ENCODE measurements at places on chromosomes 16 and 17.

DNA sequence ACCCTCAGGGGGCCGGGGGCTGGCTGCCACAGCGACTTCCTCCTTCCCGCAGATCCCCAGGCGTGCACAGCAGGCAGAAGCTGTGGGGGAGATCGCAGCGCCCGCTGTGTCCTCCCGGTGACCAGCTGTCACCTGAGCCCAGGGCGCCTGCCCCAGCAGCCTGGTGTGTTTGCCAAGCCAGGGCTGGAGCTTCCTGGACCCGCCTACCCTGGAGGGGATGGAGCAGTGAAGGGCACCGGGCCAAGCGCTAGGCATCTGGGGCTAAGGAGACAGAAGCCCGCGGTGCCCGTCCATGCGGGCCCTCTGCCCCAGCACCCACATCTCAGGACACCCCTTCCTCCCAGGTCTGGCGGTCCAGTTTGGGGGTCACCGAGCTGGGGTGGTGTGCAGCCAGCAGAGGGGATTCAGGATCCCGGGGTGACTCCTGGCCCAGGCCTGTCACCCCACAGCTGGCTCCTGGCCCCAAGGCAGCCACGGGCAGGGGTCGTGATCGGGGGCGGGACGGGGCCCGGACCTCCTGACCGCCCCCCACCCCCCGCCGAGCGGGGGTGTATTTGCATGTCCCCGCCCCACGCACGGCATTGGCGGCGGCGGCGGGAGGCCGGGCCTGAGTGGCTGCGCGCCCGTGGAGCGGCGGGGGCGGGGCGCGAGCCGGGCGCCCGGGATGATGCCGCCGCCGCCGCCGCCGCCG, at the start of gene RAB26:
Gene RAB26 (plus strand): TSS at position 645 of the 691 bp plus-strand sequence. CDS start 159 bp downstream, outside the sequence.
- peak; percentile 35 for DNase-seq

DNA sequence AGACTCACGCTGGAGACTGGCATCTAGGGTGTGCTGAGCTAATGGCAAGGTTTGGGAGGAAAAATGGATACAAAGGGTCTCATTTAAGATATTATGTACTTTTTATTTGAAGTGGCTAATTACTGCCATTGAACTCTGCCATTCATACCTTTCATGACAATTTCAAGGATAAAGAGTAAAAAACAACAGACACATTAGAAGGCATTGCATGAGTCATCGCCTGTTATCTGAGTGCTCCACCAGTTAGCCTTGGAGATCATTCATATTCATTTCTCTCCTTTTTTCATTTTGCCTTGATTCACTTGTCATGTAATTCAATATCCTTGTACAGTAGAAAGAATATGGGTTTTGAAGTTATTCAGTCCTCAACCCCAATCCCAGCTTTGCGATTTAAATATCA, 109.5 kb downstream of the CDH8 start:
- DNase-seq: no peak

GRCh38 chr17:8857919-8858318, 9.6 kb downstream of the PIK3R6 start:
- DNase-seq: no peak

DNA sequence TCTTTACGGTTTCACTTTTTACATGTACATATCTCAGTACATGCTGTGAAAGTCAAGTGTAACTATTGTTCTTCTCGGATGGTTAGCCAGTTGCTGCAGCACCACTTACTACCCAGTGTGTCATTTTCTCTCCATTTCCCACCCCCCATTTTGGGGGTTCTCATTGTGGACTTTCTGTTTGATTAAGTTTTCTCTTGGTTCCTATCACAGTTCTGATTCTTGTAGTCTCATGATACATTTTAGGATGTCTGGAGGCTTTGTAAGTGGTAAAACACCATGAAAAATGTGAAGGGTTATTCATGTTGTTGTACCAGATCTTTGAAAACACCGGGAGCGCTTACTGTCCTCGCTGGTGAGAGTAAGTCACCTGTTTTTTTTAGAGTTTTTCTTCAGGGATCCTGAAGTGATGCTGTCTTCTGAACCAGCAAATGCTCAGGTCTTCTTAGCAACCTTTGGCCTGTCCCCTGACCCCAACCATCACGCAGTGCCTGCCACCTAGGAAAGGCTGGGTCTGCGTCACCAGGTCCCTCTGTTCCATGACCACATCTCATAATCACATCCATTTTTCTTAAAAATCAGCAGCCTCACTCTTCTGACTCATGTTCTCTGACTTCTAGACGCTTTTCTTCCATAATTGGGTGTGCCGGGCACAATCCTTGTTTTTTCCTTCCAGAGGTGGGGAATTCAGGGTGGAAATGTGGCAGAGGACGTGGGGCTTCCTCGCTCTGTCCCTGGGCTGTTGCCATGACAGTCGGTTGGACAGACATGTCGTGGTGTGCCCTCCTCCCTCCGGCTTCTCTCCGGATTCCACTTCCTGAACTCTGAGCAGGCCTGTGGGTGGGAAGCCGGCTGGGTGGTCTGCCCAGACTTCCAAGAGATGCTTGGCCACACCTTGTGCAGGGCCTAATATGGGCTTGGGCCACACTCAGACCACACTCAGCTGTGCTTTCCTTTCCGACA, 102.6 kb downstream of the NTN1 start:
- DNase-seq: no peak

DNA sequence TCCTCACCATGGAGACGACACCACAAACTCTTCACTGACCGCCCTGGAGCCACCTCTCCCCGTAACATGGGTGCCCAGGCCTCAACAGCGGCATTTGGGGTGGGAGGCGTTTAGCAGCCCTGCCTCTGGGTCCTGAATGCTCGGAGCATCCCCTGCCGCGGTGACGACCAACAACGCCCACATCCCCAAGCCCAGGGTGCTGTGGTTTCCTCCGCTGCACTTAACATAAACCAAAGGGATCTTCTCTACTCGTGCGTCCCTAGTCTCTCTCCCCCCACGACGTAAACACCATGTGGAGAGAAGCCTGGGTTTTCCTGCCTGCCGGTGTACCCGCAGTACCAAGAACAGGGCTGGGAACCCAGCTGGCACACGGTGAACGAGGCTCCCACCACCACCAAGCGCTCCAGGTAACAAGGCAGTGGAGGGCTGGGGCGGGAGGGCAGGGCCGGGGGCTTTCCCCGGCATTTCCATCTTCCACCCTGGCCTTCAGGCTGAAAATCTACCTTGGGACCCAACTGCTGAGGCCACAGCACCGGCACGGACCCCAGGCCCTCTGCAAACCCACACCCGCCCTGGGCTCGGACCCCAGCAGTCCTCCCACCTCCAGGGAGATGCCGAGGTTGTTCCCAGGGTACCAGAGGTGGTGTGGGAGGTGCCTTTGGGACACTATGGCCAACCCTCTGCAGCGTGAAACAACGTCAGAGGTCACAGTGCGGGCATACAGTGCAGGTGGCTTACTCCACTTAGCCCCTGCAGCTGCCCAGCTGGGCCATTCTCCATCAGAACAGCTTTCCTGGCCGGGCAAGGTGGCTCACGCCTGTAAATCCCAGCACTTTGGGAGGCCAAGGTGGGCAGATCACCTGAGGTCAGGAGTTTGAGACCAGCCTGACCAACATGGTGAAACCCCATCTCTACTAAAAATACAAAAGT, 54.3 kb downstream of the TIMM22 start:
- no peak for DNase-seq

DNA sequence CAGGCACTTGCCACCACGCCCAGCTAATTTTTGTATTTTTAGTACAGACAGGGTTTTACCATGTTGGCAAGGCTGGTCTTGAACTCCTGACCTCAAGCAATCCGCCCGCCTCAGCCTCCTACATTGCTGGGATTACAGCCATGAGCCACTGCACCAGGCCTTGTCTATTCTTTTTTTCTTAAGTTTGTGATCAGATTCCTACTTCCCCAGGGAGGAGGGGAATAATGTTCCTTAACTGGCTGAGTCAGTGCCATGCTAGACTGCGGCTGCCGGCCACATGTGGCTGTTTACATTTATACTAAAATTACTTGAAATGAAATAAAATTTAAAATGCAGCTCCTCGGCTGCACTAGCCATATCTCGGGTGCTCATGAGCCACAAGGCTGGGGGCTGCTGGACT, 27.8 kb upstream of the USP36 start:
- no peak for DNase-seq

Measured in activated T-cell treated with anti-CD3 and anti-CD28 coated beads for 4 hours (primary cell).